Hematopoietic multipotent progenitor cell (in vitro differentiated cells): ENCODE measurements at places on chromosomes 16 and 17. TPM values are rescaled to one million over a fixed set of nuclear protein-coding genes. Genes with fewer than 3 reads are reported as not detected.

PDE6G gene
- 14.8 TPM for total RNA-seq

HASPIN gene
- total RNA-seq, result 1.9 TPM

ALOXE3 gene
- under 0.01 TPM for total RNA-seq

MFSD6L gene
- total RNA-seq, result 0.81 TPM

COG7 gene
- 28.0 TPM for total RNA-seq

DNA sequence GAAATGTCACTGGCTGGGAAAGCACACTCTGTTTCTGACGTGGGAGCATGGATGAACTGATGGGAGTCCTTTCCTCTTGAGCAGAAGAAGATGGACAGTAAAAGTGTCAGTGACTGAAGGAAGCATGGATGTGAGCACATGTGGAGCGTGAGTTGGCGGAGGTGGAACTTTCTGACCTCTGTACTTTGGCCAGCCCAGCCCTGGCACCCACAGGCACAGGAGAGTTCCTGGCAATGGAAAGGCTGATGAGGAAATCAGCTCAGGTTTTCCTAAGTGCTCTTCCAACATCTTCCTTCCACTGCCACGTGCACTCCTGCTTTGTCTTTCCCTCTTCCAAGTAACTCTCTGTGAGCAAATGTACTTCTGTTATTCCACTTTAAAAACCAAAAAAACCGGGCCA, 276.8 kb downstream of the NTN1 start:
- DNase-seq, result no peak

DNA sequence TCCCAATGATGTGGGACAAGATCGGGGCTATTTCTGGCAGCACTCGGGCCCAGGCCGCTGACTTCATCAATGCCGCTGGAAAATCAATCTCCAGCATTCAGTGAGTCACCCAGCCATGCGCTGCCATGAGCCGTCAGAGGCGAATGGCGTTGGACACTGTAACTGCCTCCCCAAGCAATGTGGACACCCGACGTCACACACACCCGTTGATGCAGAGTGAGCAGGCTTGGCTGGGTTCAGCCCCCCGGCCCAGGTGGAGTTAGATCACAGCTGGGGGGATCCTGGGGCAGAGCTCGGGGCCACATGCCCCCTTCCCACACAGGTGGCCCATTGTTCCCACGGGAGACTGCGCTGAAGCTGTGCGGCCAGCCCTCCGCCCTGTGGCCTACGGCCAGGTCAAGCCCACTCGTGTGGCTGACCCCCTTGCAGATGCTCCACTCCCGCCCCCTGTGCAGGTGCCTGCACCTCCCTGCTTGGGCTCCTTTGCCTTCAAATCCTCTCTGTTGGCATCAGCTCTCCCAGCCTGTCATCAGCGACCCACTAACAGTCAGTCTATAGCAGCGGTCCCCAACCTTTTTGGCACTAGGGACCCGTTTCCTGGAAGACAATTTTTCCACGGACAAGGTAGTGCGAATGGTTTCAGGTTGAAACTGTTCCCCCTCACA, 89.9 kb downstream of the TBC1D16 start:
- no peak for DNase-seq

DNA sequence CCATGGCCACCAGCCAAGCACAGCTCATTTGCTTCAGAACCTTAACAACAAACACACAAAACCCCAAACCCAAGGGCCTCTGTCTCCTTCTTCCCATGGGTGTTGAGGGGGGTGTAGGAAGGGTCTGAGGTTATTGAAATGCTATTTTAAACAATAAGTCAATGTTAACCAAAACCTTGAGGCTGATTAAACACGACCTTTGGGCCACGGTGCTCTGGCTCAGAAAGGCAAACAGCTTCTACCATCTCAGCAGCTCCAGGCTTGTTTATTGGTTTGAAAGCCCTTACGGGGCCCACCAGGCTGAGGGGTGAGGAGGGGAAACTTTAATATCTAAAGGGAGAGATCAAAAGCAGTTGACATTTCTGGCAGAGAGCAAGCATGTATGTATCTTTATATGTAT, 185.7 kb upstream of the IRX6 start:
- no peak for DNase-seq

- no peak for DNase-seq
These were observed 92.8 kb upstream of the TNRC6C start for GRCh38 chr17:77865716-77866115.

DNA sequence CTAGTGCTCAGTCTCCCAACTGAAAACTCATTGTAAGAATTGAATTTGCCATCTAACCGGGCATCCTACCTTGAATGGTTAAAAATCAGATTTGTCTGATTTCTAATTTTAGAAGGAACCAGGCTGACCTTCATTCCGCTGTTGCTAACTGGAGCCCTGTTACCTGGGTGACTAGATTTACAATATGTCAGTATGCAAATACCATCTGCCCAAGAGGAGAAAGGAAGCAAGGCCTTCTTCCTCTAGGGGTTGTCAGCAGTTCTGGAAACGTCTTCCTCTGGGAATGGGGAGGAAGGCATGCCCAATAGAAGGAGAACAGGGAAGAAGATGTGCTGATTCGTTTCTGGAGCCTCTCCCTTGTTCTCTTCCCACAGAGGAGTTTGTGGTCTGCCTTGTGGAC, 137.9 kb downstream of the PITPNC1 start:
- no peak for DNase-seq

DNA sequence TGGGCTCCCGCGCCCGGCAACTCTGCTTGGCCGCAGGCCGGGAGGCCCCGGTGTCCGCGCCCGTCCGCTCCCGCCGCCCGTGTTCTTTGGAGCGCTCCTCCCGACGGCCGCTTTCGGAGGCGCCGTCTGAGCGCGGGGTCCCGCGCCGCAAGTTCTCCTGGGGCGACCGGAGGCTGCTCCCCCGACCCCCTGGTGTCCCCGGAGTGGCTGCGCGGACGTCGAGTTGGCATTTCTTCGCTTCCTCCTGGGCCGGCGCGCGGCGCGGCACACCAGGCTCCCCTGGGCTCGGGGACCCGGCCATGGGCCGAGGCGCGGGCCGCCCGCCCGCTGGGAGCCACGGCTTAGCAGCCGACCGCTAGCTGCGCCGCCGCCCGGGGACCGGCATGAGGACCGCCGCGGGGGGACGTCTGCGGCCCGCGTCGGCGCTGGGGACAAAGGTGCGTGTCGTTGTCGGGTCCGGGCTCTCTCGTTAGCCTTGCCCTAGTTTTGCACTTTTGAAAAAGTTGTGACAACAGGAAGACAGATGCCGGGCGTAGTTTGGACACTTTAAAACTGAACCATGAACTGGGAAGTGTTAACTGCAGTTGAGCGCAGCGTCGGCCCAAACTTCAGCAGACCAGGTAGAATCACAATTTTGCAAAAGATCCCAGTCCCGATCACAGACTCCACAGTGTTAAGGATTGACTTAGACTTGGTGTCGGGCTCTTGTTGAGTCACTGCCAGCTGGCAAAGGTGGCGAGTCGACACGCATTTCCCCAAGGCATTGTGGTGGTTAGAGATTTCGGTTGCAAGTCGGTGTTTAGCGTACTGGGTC, 700 bp downstream of the UBN1 start:
- peak; percentile 29 for DNase-seq

DNA sequence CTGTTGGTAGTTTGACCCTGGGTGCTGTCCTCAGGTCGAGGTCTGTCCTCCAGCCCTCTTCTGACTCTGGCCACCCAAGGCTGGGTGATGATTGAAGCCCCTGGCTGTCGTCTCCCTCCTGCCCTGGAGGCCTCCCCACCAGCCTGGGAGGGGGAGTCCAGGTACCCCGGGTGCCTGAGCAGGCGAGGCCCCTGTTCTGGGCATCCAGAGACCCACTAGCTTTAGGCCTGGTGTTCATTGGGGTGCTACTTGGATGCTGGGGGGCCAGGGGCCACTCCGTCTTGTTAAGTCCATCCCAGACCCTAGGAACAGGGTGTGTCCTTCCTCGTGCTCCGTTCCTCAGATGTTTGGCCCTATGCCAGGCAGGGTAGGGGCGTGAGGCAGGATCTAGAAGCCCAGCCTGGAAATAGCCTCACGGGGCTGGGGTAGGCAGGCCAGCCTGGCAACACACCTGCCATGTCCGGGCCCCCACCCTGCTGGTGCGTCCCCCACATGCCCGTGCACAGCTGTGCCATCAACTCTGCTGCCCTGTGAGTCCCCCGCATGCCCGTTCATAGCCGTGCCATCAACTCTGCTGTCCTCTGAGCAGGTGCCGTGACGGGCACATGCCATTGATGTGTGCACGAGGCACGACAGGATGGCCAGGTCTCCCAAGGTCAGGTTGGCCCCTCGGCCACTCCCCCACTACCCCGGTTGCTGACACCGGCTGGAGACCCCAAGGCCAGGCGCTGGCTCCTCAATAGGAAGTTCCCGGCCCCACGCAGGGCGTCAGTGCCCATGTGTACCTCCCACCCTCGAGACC, 36.9 kb downstream of the GINS2 start:
- peak; percentile 22 for DNase-seq

- DNase-seq, result no peak
These were observed 224.3 kb upstream of the IRX5 start for GRCh38 chr16:54706406-54706805.

DNA sequence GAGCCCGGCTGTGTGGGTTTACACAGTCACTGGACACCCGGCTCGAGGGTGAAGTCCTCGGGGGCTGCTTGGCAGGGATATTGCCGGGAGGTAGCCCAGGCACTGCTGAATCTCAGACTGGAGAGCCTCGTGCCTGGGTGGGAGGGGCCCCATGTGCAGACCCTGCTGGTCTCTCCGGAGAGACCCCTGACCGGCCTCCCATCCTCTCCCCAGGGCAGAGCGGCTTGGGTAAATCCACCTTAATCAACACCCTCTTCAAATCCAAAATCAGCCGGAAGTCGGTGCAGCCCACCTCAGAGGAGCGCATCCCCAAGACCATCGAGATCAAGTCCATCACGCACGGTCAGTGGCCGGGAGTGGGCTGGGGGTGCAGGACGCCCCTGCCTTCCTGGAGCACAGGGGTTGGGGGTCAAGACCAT, 346.5 kb downstream of the SEC14L1 start:
- DNase-seq, result no peak

DNA sequence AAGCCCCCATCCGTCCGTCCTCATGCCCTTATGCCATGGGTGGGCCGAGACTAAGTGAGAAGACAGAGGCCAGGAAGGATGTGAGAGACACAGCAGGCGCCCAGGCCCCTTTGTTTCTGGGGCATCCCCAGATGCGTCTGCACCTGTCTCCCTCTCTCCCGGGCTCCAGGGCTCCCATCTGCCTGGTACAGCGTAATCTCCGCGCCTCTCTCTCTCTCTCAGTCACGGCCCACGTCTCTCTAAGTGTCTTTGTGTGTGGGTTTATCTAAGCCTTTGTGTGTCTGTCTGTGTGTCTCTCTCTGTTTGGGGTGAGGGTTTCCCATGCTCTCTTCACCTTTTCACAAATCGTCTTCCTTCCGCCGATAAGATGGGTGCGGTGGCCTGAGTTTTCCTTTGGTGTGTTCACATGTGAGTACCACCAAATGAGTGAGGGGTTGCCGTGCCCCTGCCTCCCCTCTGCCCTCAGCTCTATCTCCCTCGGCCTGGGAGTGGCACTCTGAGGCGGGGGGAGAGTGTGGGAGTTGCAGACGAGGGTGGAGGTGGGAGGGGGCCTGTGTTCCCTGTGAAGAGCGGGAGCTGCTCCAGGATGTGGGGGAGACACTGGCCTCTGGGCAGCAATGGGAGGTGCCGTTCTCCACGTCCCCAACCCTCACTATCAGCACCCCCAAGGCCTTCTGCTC, 25.8 kb upstream of the ABCC3 start:
- no peak for DNase-seq

GRCh38 chr16:22327446-22327775, 30.2 kb downstream of the POLR3E start:
- DNase-seq, result no peak
